ENCODE measurements at places on chromosomes 7 and 10.

- DNase-seq = no peak
Measured at GRCh38 chr10:132384618-132385388, 12.2 kb upstream of the PWWP2B start.

- DNase-seq = peak; percentile 44
Measured at GRCh38 chr7:85528581-85528980, 341.7 kb upstream of the SEMA3D start.

- DNase-seq = peak; percentile 17
Measured at GRCh38 chr10:99234791-99235657, 628 bp downstream of the HPSE2 start.

- peak; percentile 78 for DNase-seq
Measured at GRCh38 chr7:28990200-28990960, 32.2 kb upstream of the TRIL start.

- no peak for DNase-seq
Measured at GRCh38 chr10:80921032-80921431, 383.3 kb downstream of the SH2D4B start.

- DNase-seq = no peak
Measured at GRCh38 chr7:8597565-8597964, 164.2 kb downstream of the NXPH1 start.

- DNase-seq = no peak
Measured at GRCh38 chr7:22351329-22351692, 5.6 kb downstream of the RAPGEF5 start.

GRCh38 chr10:26567351-26567721 lies 129.2 kb downstream of the APBB1IP start:
- no peak for DNase-seq

DNA sequence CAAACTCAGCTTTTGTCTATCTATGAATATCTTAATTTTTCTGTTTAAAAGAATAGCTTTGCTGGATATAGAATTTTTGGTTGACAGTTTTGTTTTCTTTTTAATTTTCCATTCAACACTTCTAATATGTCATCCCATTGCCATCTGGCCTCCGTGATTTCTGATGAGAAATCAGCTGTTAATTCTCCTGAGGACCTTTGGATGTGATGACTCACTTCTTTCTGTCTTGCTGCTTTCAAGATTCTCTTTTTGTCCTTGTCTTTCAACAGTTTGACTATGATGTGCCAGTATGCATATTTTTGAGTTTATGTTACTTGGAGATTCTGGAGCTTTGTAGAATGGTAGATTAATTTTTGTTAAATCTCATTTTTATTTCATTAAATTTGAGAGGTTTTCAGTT lies 38.4 kb downstream of the ZNF518A start:
- DNase-seq = peak; percentile 51

DNA sequence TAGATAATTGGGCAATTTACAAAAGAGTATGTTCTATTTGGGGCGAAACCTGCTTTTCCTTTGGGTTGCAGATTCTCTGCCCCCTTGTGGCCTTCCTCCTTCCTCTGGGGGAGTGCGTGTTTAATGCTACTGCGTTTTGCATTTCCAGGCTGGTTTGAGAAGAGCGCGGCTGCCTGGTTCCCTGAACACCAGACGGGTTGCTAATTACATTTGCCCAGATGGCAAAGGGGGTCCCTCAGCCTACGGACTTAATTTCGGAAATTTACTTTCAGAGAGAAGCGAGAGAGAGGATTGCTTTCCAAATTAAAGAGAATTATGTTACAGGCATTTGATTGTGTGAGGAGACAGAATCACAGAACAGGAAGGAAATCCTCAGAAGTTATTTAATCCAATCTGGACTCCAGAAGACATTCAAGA lies 91.9 kb upstream of the JAZF1 start:
- DNase-seq = peak; percentile 69

DNA sequence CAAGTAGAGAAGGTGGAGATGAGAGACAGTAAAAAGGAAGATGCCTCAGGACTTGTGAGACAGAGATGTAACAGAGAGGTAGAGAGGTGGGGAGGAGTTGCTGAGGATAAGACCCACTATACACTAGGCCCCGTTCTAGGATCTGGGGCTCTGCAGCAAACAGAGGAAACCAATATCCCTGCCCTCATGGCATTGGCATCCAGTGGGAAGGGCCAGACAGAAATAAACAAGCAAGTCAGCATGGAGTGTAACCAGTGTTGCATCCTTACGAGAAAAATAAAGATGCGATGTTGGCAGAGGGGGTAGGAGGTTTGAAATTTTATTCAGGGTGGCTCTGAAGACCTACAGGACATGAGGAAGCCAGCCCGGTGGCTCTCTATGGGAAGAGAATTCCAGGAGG lies 22.0 kb upstream of the EEPD1 start:
- DNase-seq = no peak

DNA sequence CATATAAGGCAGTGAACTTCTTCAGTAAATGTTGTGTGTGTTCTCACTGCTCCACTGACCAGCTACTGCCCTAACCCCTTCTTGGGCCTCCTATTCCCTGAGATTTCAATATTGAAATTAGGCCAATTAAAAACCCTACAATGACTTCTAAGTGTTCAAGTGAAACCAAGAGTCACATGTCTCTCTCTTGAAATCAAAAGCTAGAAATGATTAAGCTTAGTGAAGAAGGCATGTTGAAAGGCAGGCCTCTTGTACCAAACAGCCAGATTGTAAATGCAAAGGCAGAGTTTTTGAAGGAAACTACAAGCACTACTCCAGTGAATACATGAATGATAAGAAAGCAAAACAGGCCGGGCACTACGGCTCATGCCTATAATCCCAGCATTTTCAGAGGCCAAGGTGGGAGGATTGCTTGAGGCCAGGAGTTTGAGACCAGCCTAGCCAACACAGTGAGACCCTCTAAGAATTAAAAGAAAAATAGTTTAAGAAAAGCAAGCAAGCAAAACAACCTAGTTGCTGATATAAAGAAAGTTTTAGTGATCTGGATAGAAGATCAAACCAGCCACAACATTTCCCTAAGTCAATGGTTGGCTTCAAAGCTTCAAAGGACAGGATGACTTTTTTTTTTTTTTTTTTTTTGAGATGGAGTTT lies 22.3 kb downstream of the BRAF start:
- DNase-seq = no peak

DNA sequence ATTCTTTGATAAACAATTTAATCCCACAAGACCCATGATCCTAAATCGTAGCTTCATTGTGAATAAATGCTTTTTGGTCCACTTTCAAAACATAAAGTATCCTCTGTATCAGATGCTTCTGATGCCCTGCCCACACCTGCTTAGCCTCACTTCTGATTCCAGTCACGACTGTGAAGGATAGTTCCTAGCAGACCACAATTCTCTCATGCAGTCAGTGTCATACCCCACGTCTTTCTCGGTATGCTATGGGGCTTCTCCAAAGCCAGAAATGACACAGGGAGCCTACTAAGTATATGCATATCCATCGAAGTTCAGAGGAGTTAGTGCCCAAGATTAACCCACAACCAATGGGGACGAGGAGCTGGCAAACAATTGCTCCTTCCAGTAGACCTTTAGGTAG lies 27.6 kb upstream of the CTNNA3 start:
- no peak for DNase-seq
